ENCODE measurements at places on chromosomes 1 and 21. TPM values are rescaled to one million over a fixed set of nuclear protein-coding genes. Genes with fewer than 3 reads are reported as not detected.
A peak's percentile ranks its signal among the peaks of the same experiment; 100 is the strongest.

- DNase-seq, result peak; percentile 38
- H3K27me3 ChIP-seq, result no peaks in the 10 kb centered on the region
- H3K27ac ChIP-seq, result peak overlapping the region; percentile 99
Observed at GRCh38 chr1:246569248-246570238, 3.3 kb downstream of the CNST start.

GRCh38 chr1:37692078-37692833, at the start of gene CDCA8:
Gene CDCA8 (plus strand): TSS chr1:37692516. CDS start chr1:37692691, 175 bp downstream.
- H3K27ac ChIP-seq, result peak within 1 kb of the TSS; percentile 62
- H3K36me3 ChIP-seq, result peaks cover 8% of the 10 kb centered on the region
- peak; percentile 98 for DNase-seq
- peaks cover 35% of the 10 kb centered on the region for H3K4me1 ChIP-seq

DNA sequence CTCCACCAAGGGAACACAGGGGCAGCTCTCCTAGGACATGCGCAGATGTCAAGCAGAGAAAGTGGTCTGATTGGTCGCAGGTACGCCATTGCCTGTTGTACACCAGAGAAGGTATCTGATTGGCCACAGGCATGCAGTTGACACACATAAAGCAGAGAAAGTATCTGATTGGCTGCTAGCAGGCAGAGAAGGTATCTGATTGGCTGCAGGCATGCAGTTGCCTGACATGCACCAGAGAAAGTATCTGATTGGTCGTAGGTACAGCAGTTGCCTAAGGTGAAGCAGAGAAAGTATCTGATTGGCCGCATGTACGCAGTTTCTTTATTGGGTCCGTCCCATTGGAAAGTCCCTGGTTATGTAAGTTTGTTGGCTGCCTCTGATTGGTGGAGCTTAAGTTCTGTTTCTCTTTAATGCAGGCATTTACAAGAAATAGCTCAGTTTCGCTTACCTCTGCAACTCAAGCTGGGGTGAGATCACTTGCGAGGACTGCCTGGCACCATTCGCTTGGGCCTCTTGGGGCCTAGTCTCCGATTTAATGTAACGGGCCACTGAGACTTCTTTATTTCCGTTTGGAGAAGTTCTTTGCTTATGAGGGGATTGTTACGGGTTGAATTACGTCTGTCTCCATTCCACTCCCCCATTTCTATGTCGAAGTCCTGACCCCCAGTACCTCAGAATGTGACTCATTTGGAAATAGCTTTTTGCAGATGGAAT, 74.2 kb downstream of the SIK1 start:
- H3K27me3 ChIP-seq, result no peaks in the 10 kb centered on the region
- peak; percentile 29 for DNase-seq

DNA sequence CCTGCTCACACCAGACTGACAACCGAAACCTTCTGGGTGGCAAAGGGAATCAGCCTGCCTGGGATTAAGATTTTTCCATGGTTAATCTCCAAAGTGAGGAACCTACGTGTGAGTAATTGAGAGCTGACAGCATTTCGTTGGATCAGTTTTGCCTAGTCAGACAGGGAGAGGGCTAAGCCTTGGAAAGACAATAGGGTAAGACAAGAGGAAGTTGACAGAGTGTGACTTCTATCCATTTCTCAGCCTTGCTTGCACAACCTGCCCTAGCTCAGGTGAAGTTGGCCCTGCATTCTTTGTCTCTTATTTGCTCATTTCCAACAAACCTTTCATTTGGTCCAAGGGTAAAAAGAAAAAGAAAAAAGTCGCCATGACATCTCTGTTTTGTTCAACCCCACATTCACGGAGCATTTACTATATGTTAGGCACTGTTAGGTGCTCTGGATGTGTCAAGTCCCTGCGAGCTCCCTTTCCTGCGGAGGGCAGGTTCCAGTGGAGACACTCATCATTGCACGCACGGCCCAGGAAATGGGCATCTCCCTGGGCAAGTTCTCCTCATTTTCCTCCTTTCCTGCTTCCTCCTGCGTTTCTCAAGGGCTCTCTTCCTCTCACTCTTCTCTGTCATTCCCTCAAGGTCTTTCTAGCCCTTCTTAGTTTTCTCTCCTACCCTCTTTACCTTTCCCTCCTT, 23.3 kb downstream of the KIRREL1 start:
- no peak overlapping the region for H3K4me3 ChIP-seq
- H3K27me3 ChIP-seq, result no peaks in the 10 kb centered on the region
- H3K4me1 ChIP-seq, result no peaks in the 10 kb centered on the region
- no peaks in the 10 kb centered on the region for H3K36me3 ChIP-seq

GRCh38 chr1:197467881-197468280, 199.8 kb downstream of the CRB1 start:
- H3K27me3 ChIP-seq, result no peaks in the 10 kb centered on the region
- no peak for DNase-seq
- H3K36me3 ChIP-seq, result no peaks in the 10 kb centered on the region
- H3K27ac ChIP-seq, result no peak overlapping the region
- H3K4me3 ChIP-seq, result no peak overlapping the region

GRCh38 chr21:16034446-16035190, 304.8 kb downstream of the USP25 start:
- no peaks in the 10 kb centered on the region for H3K27me3 ChIP-seq
- H3K27ac ChIP-seq, result no peak overlapping the region
- no peak for DNase-seq
- H3K36me3 ChIP-seq, result no peaks in the 10 kb centered on the region
- H3K4me1 ChIP-seq, result no peaks in the 10 kb centered on the region
- H3K4me3 ChIP-seq, result no peak overlapping the region

C8A gene
- total RNA-seq, result not detected

DNA sequence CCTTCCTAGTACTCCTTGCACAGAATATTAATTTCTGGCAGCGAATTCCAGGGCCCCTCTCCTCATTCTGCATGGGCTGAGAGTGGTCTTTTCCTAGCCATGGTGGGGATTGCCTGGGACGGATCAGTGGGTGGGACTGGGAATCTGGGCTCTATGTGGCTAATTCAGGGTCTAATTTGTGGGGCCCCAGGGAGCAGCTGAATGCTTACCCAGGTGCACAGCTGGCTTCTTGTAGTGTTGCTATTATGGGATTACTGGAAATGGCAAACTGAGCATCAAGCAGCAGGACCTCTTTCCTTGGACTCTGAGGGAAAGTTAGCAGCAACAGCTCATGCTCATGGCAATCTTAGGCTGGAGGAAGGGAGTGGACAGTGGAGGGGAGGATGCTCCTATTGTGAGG, 187.1 kb upstream of the CACNA1E start:
- no peak overlapping the region for H3K4me3 ChIP-seq
- DNase-seq, result no peak
- peaks cover 17% of the 10 kb centered on the region for H3K27me3 ChIP-seq

DNA sequence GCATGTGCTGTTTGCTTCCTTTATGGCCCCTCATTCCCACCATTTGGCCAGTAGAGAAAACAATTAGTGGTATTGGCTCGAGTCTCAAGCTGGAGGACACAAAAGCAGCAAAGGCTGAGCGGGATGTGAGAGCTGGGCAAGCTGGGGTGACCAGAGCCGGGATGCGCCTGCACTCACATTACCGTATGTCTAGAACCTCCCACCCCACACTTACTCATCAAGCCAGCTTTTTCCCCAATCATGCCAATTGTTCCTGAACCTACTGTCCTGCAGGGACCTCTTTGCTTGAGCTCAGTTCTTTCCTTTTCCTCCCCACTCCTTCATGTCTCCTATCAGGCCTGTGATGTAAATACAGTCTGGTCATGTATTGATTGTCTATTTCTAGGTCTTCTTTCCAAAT, 45.9 kb downstream of the KIRREL1 start:
- DNase-seq, result no peak
- H3K27ac ChIP-seq, result no peak overlapping the region
- peaks cover 9% of the 10 kb centered on the region for H3K27me3 ChIP-seq
- no peaks in the 10 kb centered on the region for H3K4me1 ChIP-seq

- H3K4me3 ChIP-seq, result no peak overlapping the region
- H3K27ac ChIP-seq, result no peak overlapping the region
- no peaks in the 10 kb centered on the region for H3K27me3 ChIP-seq
- no peak for DNase-seq
- peaks cover 2% of the 10 kb centered on the region for H3K36me3 ChIP-seq
Observed at GRCh38 chr1:30725450-30726095, 2.2 kb upstream of the MATN1 start.

DNA sequence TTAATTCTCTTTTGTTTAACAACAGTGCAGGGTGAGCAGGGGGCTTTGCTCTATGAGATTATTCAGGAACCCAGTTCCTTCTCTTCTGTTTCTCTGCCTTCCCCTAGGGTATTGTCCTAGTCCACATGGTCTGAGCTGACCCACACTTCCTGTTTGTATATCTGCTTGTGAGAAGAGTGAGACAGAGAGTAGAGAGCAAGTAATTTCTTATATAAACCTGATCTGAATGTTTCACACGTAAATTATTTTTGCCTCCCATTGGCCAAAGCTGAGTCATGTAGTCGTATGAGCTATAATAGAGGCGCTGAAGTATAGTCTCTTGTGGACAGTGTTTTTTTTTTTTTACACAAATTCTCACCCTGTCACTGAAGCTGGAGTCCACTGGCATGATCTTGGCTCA, 134.2 kb upstream of the SERTAD4 start:
- H3K27me3 ChIP-seq, result no peaks in the 10 kb centered on the region
- H3K36me3 ChIP-seq, result no peaks in the 10 kb centered on the region
- H3K27ac ChIP-seq, result no peak overlapping the region
- no peak overlapping the region for H3K4me3 ChIP-seq
